ENCODE measurements at places on chromosomes 4 and X. TPM values are rescaled to one million over a fixed set of nuclear protein-coding genes. Genes with fewer than 3 reads are reported as not detected.

DNA sequence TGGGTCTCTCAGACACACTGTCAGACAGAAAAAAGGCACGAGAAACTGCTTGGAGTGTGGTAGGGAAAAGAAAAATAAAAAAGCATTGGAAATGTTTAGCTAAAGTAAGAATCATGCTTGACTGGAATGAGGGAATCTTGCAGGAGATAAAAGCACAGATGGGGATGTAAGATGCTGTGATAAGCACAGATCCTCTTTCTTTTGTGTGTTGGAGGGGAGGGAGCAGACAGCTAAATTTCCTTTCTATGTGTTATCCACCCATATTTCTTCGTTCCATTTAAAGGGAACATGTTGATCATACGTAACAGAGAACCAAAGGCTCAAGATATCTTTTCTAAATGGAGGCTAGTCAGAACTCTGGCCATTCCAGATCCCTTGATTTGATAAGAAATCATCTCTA lies 614.0 kb upstream of the LCORL start:
- H3K36me3 ChIP-seq: no peaks in the 10 kb centered on the region
- H3K27ac ChIP-seq: no peak overlapping the region
- H3K4me1 ChIP-seq: 0 out of 2 replicates have a peak, but pooled peaks cover 10% of the 10 kb centered on the region
- no peak overlapping the region for H3K4me3 ChIP-seq
- no peak for DNase-seq
- no peaks in the 10 kb centered on the region for H3K27me3 ChIP-seq

CA5B gene
- 8.0 TPM for total RNA-seq

GRCh38 chr4:89226665-89227574 lies 80.7 kb downstream of the GPRIN3 start:
- no peak overlapping the region for H3K27ac ChIP-seq
- H3K4me1 ChIP-seq: no peaks in the 10 kb centered on the region
- no peak overlapping the region for H3K4me3 ChIP-seq
- H3K27me3 ChIP-seq: no peaks in the 10 kb centered on the region
- no peaks in the 10 kb centered on the region for H3K36me3 ChIP-seq

PSAPL1 gene
- total RNA-seq: not detected

DNA sequence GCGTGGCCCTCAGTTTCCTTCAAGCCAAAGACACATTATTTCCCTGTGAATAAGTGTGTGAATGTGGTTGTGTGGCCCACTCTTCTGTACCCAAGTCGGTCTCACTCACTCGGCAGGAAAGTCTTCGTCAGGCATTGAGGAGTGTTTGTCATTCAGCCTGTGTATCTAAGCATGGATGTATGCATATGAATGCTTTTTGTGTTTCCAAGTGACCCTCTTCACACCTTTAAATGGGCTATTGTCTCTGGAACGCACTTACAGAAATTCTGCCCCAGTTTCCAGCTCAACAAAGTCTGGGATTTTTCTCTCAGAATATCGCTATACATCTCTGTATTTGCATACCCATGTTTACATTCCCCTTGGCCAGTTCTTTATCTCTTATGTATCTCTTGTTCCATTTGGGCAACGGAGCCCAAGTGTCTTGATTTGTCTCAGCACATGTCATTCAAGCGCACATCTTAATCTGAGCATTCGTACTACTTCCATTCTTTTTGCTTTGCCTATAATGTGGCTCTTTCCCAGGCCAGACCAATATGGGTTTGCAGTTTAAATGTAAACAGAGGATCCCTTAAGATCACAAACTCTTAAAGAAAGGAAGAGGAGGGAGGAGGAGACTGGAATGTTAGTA lies 4.8 kb downstream of the BCOR start:
- peaks cover 20% of the 10 kb centered on the region for H3K4me1 ChIP-seq
- peak overlapping the region; percentile 92 for H3K27ac ChIP-seq
- peak overlapping the region; percentile 55 for H3K4me3 ChIP-seq
- DNase-seq: peak; percentile 69
- H3K27me3 ChIP-seq: peaks cover 22% of the 10 kb centered on the region

DNA sequence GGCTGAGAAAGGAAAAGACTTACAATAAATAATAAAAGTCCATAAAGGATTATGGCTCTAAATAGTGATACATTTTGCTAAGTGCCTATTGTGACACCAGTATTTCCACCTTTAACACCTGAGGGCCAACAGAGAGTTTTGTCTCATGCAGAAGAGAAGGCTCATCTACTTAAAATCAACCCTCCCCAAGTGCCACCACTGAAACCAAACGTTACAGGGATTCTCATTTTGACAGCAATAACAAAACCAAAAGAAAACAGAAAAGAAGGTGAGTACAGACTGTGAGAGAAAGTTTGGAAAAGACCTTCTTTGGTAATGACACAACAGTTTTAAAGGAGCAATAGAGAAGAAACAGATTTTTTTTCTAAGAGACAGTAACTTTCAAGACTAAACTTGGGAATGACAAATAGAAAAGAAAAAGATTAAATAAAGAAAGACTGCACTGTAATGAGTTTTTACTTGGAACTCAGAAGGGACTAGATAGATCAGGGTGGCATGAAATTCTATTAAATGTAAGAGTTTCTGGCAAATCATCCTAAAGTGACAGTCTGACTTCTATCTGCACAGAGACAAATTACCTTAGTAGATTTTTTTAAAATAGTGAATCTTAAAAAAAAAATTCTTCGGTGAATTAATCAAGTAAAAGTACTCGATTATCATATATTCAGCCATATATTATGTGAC lies 109.7 kb downstream of the ZNF827 start:
- no peak overlapping the region for H3K4me3 ChIP-seq
- no peak overlapping the region for H3K27ac ChIP-seq
- no peak for DNase-seq

FOXR2 gene
- not detected for total RNA-seq

CXCL11 gene
- total RNA-seq: 1.9 TPM

DNA sequence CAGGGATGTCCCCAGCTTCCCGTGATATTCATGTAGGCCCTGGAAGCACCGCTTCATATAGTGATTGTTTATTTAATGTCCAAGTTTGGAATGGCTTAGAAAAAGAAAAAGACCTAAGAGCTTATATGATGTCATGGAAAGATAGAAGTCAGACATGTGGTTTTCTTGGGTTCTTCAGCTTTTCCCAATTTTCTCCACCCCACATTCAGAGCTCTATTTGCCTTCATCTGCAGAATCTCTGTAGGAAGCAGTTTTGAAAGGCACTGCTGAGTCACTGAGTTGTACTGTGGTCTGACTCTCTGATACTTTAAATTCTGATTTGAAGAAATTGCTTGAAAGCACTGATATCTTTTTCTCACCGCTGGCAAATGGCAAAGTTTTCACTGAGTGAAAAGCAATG lies 120.6 kb upstream of the EDNRA start:
- no peak for DNase-seq
- no peak overlapping the region for H3K27ac ChIP-seq
- H3K4me1 ChIP-seq: no peaks in the 10 kb centered on the region
- H3K36me3 ChIP-seq: no peaks in the 10 kb centered on the region

ZNF157 gene
- total RNA-seq: 1.5 TPM

DNA sequence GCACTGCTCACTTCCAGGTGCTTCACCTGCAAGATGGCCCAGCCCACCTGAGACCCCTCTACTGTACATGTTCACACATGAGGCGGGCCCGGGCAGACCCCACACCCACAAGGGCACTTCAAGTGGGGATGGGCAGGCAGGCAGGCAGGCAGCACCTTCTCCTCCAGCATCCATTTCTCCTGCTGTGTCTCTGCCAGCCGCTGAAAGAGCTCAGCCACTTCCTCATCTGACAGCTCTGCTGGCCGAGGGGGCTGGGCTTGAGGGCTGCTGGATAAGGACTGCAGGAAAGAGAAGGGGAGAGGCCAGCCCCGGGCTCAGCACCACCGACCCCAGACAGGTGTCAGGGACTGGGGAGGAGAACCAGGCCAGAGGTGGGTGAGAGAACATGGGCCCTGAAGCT lies 4.4 kb upstream of the KCND1 start:
- no peaks in the 10 kb centered on the region for H3K27me3 ChIP-seq
- DNase-seq: no peak
- H3K4me1 ChIP-seq: no peaks in the 10 kb centered on the region
- no peak overlapping the region for H3K4me3 ChIP-seq
- no peaks in the 10 kb centered on the region for H3K36me3 ChIP-seq

DNA sequence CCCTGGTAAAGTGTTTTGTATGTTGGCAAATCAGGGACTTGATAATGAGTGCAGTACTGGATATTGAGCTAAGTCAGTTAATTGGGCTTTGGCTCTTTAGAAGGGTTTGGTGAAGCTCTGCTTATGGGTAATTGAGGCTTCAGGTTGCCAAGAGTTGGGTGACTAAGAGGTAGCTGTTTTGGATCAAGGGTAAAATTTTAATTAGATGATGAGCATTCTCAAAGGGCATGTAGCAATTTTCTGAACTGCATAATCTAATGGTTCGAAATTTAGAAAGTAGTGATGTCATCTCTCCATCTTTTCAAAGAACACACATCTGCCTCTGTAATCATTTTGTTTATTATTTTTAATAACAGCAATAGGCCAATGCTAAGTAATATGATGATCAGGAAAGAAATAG lies 5.5 kb upstream of the TRIM2 start:
- DNase-seq: no peak
- no peaks in the 10 kb centered on the region for H3K27me3 ChIP-seq
- no peaks in the 10 kb centered on the region for H3K4me1 ChIP-seq
- no peak overlapping the region for H3K4me3 ChIP-seq
- H3K27ac ChIP-seq: no peak overlapping the region

DNA sequence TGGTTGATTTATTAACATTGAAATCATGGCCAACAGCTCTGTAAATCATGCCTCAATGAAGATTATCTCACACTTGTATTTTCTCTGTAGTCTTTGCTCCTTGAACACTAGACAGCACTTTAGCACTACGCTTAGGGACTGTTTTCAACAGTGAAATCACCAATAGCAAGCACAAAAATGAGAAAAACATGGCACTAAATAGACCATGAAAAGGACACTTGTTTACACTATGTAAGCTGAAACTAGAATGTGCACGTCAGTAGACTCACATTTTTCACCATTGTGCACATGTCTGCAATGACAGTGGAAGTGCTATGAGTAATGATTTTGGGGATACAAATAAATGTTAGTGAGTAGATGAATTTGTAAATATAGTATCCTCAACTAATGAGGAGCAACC lies 3.1 kb downstream of the BMP2K start:
- no peak overlapping the region for H3K4me3 ChIP-seq
- peaks cover 46% of the 10 kb centered on the region for H3K4me1 ChIP-seq
- H3K27ac ChIP-seq: no peak overlapping the region
- peaks cover 7% of the 10 kb centered on the region for H3K27me3 ChIP-seq
- DNase-seq: no peak

EOLA2 gene
- total RNA-seq: 25.1 TPM

RASSF6 gene
- 0.23 TPM for total RNA-seq

DNA sequence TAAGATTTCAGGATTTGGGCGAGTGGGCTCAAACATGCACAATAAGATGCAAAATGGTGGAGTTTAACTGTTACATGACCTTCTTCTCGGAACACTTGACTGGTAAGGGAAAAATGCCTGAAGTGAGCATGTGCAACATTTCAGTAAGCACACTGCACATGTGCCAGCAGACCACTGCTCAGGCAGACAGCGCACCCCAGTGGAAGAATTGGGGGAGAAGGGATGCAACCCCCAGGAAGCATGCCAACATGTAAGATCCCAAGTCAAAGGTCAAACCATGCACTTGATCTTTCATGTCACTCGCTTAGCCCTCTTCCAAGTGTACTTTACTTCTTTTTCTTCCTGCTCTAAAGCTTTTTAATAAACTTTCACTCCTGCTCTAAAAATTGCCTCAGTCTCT lies 256.3 kb downstream of the CENPC start:
- no peaks in the 10 kb centered on the region for H3K36me3 ChIP-seq
- H3K27me3 ChIP-seq: no peaks in the 10 kb centered on the region
- peak; percentile 63 for DNase-seq
- peaks cover 11% of the 10 kb centered on the region for H3K4me1 ChIP-seq
- H3K27ac ChIP-seq: no peak overlapping the region
- H3K4me3 ChIP-seq: no peak overlapping the region

DNA sequence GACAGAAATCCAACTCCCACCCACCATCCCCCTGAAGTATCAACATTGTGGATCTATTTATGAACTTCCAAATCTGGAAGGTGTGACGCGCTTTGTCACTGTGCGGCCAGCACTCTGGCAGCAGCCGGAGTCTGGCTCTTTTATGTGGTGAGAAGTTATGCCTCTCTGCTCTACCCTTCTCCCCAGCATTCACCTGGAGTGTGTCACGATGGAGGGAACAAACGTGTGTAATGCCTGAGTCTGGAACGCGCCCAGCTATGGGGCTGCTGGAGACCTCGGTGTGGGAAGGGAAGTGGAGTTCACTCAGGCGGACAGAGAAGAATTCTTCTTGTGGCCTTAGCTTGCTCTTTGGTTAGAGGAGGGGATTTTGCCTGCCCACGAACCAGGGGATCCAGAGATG lies 222.1 kb upstream of the RPL34 start:
- H3K4me3 ChIP-seq: no peak overlapping the region
- no peak overlapping the region for H3K27ac ChIP-seq
- no peaks in the 10 kb centered on the region for H3K4me1 ChIP-seq
- no peaks in the 10 kb centered on the region for H3K27me3 ChIP-seq

- H3K27me3 ChIP-seq: no peaks in the 10 kb centered on the region
- H3K4me1 ChIP-seq: no peaks in the 10 kb centered on the region
- no peak for DNase-seq
- peaks cover 8% of the 10 kb centered on the region for H3K36me3 ChIP-seq
- no peak overlapping the region for H3K4me3 ChIP-seq
These were observed 20.8 kb downstream of the USO1 start for GRCh38 chr4:75745161-75745560.

EPGN gene
- not detected for total RNA-seq

- no peak for DNase-seq
- no peak overlapping the region for H3K4me3 ChIP-seq
- no peak overlapping the region for H3K27ac ChIP-seq
- H3K4me1 ChIP-seq: no peaks in the 10 kb centered on the region
These were observed 244.2 kb downstream of the FSTL5 start for GRCh38 chr4:161919442-161920220.

DNA sequence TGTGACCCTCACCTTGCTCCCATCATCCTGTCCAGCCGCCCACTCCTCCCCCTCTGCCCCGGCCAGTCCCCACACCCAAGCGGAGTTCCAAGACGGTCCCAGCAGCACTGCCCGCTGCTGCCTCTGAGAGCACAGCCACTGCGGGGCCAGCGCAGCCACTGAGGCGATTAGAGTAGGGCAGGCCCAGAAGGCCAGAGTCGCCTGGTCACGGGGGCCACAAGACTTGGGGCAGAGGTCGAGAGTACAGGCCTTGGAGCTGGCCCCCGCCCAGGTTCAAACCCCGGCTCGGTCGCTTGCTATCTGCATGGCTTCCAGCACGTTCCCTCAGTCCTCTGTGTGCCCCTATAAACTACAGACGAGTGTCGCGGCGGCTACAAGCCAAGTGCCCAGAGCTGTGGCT lies 53.2 kb upstream of the ADRA2C start:
- H3K27me3 ChIP-seq: no peaks in the 10 kb centered on the region
- H3K36me3 ChIP-seq: no peaks in the 10 kb centered on the region
- H3K4me1 ChIP-seq: no peaks in the 10 kb centered on the region
- no peak for DNase-seq
- no peak overlapping the region for H3K27ac ChIP-seq
- no peak overlapping the region for H3K4me3 ChIP-seq

HMGN5 gene
- total RNA-seq: 5.2 TPM

DNA sequence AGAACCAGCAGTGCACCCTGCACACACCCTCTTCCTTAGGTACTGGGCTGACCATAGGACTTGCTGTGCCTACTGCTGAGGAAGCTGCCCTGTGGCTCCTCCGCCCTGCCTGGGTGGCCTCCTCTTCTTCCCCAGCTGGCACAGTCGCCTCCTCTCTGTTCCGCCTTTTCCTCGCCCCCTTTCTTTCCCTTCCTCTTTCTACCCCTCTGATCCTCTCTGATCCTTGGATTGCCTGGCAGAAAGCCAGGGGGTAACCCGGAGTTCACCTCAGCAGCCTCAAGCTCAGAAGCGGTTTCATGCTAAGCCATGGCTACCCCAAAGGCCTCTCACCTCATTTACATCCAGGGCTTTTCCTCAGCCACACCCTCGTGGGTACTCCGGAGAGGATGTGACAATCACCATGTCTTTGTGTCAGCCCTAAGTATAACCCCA lies 136.2 kb downstream of the SMIM20 start:
- H3K36me3 ChIP-seq: no peaks in the 10 kb centered on the region
- no peak for DNase-seq
- peaks cover 5% of the 10 kb centered on the region for H3K4me1 ChIP-seq
